ENCODE measurements at places on chromosomes 13 and 19. TPM values are rescaled to one million over a fixed set of nuclear protein-coding genes. Genes with fewer than 3 reads are reported as not detected.

RHPN2 gene
- 13.0 TPM for total RNA-seq

NLRP4 gene
- not detected for total RNA-seq

MAU2 gene
- 35.3 TPM for total RNA-seq

N4BP2L1 gene
- 0.87 TPM for total RNA-seq

WDR87 gene
- total RNA-seq = not detected

TMC4 gene
- not detected for total RNA-seq

GJB2 gene
- 15.5 TPM for total RNA-seq

ERICH6B gene
- not detected for total RNA-seq

REX1BD gene
- total RNA-seq = 99.1 TPM

FGF22 gene
- not detected for total RNA-seq

KCTD4 gene
- 0.07 TPM for total RNA-seq

PRSS57 gene
- not detected for total RNA-seq

DNA sequence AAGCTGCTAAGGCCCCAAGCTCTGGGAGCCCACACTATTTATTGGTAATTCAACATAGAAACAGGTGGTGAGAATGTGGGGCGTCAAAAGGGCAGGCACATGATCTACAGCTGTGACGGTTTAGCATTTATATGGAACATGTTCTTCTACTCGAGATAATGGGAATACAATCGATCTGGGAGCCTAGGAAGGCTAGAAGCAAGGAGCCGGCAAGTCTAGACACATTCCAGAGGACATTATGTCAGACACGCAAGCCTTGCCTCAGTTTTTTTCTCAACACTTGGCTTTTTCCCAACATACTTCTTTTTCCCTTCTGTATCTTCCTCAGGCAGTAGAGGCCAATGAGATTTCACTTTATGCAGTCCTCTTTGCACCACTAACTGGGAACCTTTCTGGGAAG is 315.7 kb upstream of the SLITRK5 start:
- peak; percentile 10 for DNase-seq

DNA sequence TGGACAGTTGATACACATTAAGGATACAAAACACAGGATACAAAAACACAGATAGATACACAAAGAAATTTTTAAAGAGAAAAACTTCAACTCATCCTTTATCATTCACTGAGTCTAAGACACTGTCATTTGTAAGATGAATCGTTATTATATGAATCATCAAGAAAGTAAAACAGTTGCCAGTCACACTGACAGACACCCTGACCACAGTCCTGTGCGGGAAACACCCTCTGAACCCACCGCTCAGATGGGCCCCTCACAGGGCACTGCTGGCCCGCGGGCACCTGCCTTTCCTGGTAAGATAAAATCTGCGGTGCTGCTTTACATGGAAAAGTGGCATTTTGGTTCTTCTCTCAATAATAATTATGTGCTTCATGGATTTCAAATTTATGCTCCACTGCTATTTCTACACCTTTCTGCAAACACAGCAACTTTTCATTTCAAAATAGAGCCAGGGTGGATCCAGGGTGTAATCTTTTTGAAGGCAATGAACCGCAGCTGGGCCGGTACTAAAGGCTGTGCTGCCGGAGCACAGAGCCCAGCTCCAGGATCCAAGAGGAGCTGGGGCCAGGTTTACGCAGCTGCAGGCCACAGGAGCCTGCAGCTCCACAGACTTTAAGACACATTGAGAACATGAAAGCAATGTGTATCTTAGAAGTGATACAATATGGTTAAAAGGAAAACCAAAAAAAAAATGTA is 76.8 kb downstream of the TUBGCP3 start:
- DNase-seq = peak; percentile 27

GRCh38 chr13:58329746-58330145 is 698.2 kb downstream of the PCDH17 start:
- no peak for DNase-seq

GRCh38 chr19:41802770-41803169 is 6.4 kb downstream of the CEACAM3 start:
- no peak for DNase-seq

- DNase-seq = peak; percentile 19
Observed at GRCh38 chr13:26561651-26562511, 4.4 kb downstream of the WASF3 start.

- no peak for DNase-seq
Observed at GRCh38 chr19:34259367-34260095, 5.2 kb downstream of the GARRE1 start.

GRCh38 chr19:3710265-3710812 is 2.2 kb downstream of the TJP3 start:
- peak; percentile 62 for DNase-seq

DNA sequence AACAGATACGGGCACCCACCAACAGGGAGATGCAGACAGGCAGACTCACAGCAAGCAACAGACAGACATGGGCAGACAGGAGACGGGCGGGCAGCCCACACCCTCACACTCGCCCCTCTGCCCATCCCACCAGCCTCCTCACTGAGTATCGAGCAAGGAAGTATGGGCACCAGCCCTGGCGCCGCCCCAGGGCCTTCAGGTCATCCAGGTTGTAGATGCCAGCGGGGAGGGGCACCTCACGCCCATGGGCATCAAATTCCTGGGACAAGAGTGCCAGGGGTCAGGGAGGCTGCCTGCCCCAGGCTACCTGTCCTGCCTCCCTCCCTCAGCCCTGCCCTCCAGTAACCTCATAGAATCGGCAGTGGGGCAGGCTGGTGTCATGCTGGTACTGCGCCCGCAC is 5.7 kb downstream of the ERCC2 start:
- no peak for DNase-seq

GRCh38 chr13:110341445-110342244 is 34.6 kb downstream of the COL4A2 start:
- no peak for DNase-seq

- DNase-seq = no peak
Observed at GRCh38 chr13:22839603-22840530, 340.9 kb upstream of the SGCG start.

GRCh38 chr13:34417896-34418295 is 524.2 kb upstream of the NBEA start:
- DNase-seq = no peak

DNA sequence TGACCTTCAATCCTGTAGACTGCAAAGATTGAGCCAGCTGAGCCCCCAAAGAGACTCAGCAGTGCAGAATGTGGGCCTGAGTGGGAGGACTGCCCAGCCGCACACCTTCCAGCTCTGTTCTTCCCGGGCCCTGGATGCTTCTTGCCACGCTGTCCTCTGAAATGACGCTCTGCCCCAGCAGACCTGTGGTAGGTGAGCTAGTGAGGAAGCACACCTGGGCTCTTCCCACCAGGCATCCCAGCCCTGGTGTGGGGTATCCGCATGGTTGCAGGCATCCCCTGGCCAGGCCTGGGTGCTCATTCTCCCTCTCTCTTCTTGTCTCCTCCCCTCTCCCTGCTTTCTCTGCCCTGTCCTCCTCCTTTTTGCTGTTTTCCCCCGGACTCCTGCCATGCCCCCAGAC is 9.8 kb upstream of the MZF1 start:
- no peak for DNase-seq

GRCh38 chr13:90968166-90968904 is 379.2 kb upstream of the MIR17HG start:
- peak; percentile 64 for DNase-seq

- DNase-seq = no peak
Observed at GRCh38 chr13:49530457-49530856, 34.7 kb downstream of the PHF11 start.

GRCh38 chr13:45208132-45208531 is 7.3 kb upstream of the KCTD4 start:
- no peak for DNase-seq

DNA sequence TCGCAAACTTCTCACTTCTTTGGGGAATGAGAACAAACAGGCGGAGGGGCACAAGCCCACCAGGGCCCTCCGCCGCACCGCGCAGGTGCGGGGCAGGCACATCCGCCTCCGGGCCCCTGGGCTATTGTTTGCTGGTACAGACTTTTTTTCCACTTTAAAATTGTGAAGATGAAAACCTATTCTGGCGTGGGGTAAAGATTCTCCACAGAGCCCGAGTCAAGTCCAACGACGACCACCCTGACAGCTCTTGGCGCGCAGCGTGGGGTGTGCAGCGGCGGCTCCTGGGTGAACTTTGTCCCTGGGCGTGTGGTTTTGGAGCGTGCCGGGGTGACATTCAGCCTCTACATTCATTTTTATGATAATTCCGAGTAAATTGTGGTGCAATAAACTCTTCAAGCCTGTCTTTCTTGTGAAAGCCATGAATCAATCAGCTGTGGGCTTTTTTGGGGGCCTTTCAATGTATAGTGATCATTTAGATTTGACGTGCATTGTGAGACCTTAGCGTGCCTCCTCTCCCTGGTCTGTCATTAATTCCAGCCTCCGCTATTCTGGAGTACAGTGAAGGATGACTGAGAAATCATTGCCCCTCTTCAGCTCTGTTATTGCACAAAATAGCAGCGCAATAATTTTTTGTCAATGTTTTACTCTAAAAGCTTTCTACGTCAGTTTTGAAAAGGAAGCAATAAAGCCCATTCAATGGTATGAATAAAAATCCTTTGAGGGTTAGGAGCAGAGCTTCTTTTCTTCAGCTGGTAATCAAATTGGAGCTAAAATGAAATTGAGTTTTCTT is 90.0 kb downstream of the TEX29 start:
- DNase-seq = no peak

GRCh38 chr19:13152356-13152973 is 2.3 kb downstream of the IER2 start:
- no peak for DNase-seq

DNA sequence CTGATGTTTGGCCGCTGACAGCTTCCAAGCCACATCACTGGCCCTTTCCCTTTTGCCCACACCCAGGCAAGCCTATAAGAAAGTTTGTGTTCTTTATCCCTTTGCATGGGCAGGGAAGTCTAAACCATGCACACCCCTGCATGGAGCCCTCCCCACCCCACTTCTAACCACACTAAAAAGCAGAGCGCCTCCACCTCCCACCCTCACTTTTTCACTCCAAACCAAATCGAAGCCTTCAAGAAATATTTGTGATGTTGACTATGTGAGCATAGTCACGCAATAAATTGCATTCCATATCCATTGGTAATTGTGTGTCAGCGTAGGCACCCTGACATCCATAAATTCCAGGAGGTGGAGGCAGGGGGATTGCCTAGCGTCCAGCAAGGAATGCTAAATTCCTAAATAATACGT is 104.4 kb upstream of the LSM14A start:
- DNase-seq = peak; percentile 26

- DNase-seq = no peak
Observed at GRCh38 chr19:8461891-8462290, 17.1 kb downstream of the HNRNPM start.

GRCh38 chr19:38233740-38234251 is 9.8 kb upstream of the DPF1 start:
- DNase-seq = peak; percentile 53

DNA sequence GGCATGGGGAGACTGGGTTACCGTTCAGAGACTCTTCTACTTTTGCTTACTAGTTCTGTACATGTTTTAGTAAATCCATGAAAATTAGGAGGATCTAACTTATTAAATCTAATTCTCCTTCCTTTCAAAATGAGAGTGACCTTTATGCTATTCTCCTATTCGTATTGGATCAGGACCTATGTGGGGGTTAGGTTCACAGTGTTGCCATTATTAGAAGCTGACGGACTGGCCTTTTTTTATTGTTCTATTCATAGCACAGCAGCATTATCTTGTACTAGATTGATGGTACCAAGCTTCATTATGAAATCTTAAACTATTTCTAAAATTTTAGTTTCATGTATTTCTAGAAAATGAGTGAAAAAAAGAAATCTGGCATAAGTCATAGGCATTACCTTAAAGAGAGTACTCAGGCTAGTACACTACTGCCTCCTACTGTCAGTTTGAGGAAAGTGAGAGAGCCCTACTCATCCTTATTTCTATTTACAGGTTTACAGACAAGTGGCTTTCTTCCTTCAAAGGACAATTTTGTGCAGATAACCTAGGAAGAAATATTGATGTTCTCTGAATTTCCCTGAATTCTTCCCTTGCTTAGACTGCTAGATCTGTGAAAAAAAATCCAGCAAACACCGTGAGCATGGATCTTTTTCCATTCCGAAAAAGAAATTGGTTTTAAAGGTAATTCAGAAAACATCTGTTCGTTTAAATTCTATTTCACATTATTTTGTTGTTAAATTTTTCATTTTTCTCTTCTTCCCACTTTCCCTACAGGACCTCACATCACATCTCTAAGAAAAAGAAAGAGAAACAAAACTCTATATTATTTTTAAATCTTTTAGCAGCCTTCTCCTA is 485.5 kb downstream of the DIAPH3 start:
- peak; percentile 41 for DNase-seq

GRCh38 chr19:21915411-21915810 is 79.4 kb upstream of the ZNF43 start:
- DNase-seq = no peak

DNA sequence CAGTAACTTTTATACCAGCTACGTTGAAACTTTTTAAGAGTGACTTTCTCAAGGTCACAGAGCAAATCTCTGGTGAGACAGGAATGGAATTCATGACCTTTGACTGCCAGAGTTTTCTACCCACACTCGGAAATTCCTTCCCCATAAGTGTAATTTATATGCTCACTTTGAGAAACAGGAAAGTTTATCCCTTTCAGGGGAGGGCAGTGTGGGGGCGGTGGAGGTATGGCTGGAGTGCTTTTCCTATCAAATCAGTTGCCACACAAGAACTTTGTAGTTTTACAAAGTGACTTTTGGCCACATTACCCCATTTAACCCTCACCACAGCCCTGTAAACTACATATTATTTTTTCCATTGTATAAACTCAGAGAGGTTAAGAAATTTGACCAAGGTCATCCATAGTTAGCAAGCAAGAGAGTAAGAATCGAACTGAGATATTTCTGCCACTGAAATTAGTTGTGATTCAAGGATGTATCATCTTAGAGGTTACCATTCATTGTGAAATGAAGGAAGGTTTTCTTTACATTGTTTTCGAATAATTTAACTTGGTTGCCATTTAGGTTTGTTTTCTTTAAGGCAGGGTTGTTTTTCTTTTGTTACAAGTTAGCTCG is 5.9 kb downstream of the KLF12 start:
- DNase-seq = peak; percentile 54

GRCh38 chr19:13007292-13008045 is 12.2 kb downstream of the NFIX start:
- no peak for DNase-seq

DNA sequence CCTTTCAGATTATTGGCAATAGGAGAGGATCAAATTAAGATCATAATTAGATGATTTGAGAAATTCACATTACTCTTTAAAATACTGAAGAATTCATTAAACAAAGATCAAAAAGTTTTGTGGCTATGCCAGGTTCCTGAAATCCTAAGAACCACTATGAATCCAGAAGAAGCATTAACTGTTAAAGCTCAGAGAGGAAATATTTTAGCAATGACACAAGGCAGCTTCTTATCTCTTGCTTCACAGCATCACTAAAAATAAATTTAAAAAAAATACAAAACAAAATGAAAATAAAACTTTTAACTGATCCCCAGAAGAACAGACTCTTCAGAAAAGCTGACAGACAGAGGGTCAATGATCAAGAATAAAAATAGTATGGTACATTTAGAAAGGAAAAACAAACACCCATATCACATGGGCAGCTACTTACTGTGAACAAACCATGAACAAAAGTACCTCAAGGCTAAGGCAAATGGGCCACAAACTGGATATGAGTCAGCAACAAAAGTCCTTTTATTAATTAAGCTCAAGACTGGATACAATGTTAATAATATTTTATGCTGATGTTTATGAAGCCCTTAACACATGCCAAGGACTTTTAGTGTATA is 19.6 kb downstream of the RNF6 start:
- no peak for DNase-seq

- no peak for DNase-seq
Observed at GRCh38 chr13:113856716-113857065, 7.2 kb downstream of the GAS6 start.
